ENCODE measurements at places on chromosomes 12 and 14.

GRCh38 chr12:22321638-22322037 lies 12.9 kb downstream of the ST8SIA1 start:
- DNase-seq, result no peak

DNA sequence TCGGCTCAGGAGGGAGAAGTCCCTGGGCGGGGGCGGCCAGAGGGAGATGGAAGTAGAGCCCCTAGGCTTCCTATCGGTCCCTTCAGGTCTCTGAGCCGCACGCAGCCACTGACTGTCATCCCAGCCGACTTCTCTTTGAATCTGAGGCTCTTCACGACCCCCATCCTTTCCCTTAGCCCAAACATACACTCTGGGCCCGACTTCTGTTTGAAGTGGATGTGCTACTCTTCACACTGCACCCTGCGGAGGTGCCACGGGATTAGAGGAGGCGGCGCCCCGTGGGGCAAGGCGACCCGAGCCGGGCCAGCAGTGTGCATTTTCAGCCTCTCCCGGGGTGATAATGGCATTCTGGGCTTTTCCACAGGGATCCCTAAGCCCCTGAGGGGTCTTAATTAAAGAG lies 6.0 kb upstream of the DACT1 start:
- DNase-seq, result no peak

DNA sequence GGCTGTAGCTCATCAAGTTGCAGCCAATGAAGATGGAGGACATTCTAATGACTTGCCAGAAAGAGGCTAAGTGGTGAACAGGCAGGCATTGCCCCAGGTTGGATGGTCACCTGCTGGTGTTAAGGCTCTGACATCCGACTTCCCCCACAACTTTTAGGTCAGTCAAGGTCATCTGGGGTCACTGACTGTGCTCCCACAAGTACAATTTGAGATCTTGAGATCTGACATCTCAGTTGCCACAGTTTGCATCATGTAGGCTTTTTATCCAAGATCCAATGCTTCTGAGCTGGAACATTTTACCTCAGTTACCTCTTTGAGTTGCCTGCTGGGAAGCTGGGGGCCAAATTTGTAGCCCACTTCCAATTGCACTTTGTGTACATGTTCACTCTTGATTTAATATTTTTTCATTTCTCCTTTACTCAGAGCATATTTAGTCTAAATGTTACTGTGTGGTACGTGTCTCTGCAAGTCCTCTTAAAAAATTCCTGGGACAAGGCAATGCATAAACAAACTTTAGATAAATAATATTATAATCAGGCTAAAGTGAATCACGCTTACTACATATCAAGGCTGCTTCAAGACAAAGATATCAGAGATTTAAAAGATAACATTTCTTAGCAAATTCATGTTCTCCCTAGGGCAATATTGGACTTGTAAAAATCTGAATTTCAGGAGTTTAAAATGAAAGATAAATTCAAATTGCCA lies 61.4 kb downstream of the SEL1L start:
- no peak for DNase-seq

GRCh38 chr12:132338781-132339180 lies 9.4 kb upstream of the GALNT9 start:
- no peak for DNase-seq

- no peak for DNase-seq
Observed at GRCh38 chr12:92414170-92415070, 268.8 kb upstream of the BTG1 start.

- DNase-seq, result no peak
Observed at GRCh38 chr12:116059904-116060303, 217.6 kb downstream of the MED13L start.

GRCh38 chr14:77375973-77376770 lies 722 bp downstream of the TMED8 start:
- DNase-seq, result no peak

DNA sequence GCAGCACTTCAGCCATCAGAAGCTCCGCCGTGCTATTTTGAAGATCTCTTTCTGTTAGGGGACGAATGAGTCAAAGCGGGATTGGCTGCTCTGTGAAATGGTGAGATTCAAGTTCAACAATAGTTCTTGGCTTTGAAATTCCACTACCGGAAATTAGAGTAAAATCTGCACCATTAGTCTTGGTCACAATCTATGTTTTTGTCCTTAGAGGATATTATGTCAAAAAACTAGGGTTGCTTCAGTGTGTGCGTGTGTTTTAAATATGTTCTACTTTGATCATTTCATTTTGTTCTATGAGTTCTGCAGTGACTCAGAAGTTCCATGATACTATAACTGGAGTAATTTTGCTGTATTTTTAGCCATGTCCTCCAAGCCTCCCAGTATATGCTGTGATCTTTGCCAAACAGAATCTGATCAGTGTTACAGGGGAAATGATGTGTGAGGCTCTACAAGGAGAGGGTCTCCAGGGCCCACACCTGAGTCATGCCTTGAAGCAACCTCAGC lies 22.6 kb downstream of the GPHB5 start:
- DNase-seq, result no peak

DNA sequence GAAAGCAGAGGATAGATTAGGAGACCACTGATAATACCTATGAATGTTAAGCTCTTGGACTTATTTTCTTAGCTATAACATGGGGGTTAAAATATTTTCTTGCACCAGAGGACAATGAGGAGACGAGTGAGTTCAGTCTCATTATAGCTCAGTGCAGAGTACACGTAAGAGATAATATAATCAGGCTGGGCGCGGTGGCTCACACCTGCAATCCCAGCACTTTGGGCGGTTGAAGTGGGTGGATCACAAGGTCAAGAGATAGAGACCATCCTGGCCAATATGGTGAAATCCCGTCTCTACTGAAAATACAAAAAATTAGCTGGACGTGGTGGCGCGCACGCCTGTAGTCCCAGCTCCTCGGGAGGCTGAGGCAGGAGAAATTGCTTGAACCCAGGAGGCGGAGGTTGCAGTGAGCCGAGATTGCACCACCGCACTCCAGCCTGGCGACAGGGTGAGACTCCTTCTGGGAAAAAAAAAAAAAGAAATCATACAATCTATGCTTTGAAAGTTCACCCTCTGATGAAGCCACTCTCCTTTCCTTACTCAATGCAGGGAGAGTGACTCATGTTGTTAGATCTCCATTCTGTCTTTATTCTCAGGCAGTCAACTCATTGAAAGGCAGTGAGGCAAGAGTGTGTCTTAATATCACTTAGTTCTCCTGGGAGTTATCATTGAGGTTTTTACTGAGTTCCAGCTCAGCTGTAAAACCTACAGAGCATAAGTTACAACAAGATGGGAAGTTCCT lies 134.2 kb downstream of the SYNE2 start:
- no peak for DNase-seq

DNA sequence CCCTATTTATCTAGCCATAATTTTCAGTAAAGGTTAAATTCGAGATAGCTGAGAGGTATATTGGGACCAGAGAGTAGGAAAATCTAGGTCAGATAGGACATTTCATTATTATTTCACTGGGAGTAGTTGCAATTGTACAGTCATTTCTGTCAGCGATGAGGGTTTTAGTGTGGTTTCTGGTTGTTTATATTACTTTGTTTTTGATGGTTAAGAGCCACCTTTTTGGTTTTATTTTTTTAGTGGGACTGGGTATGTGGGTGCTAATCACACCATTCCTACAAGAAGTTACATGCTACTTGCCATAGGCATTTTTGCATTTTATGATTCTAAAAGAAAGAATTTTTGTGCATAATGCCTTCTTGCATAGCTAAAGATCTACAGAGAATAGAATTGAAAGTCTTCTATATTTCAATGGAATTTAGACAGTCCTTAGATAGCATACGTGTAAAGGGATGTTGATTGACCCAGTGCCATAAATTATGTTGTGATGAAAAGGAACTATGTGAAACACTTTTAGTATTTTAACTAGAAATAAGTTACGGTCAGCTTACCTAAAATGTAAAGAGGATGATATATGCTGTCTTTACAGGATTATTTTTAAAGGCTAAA lies 85.2 kb downstream of the KTN1 start:
- DNase-seq, result no peak

DNA sequence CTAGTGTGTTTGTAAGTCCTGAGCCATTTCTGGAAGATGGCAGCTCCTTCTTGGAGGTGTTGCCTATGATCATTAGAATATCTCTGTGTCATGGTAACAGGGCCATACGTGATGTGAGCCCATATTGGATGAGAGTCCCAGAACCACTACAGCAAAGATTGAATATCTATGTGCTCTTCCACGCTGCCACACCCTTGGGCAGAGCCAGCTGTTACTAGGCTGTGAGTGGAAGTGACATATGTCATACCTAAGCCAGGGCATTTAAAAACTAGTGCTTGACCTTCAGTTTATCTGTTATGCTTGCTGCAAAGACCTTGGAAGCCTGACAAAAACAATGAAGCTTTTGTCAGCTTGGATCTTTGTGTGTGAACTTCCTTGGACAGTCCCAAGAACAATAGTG lies 495.1 kb upstream of the CCDC196 start:
- no peak for DNase-seq

- DNase-seq, result no peak
Observed at GRCh38 chr12:10708862-10709261, 14.3 kb downstream of the YBX3 start.

GRCh38 chr14:39755269-39755878 lies 323.1 kb upstream of the FBXO33 start:
- DNase-seq, result no peak

GRCh38 chr12:70823182-70823976 lies 97.2 kb downstream of the PTPRR start:
- DNase-seq, result no peak

DNA sequence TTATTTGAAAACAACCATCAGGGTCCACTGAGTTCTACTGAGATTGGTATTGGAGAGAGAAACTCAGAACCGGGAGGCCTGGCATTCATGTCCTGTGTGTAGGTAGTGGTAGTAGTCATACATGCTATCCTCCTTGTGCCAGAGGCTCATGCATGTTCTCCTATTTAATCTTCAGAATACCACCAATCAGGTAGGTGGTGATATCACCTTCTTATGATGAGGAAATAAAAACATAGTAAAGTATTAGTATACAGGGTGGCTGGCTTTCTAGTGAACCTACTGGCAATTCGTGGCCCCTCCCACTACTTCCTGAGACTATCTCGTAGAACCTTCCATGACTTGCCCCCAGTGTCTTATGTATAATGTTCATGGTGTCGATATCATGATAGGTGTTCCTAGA lies 40.5 kb upstream of the EID3 start:
- no peak for DNase-seq

DNA sequence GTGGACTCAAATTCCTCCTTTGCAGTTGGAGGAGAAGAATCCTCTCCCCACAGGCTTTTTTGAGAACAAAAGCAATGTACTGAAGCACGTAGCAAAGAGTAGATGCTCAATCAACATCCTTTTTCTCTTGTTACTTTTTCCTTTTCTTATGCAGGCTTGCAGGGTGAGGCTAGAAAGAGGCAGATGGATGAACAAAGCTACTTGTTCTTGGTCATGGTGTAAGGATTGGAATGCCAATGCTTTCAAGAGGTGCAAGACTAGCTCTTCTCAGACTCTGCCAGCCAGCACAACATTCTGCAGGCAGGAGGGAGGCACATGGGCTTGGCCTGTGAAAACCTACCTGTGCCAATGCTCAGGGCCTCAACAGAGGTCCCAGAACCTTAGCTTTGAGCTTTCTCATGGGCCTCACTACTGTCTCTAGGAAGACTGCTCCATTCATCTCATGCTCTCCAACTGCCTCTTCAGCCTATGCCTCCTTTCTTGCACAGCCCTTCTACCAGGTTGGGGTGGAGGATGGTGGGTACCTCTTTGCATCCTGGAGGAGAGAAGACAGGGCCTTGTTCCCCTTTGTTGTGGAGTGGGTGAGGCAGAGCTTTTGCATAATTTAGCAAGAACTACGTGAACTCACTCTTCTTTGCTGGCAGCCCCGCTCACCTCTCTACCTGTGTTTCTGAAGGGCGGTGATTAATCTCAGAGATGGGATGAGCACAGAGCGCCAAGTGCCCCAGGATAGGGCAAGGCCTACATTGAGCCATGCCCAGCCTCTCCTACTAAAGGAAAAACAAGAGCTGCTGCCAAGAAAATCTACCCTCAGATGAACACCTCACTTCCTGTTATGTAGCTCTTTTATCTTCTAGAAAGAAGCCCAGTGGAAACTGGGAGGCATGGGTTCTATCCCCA lies 1119.7 kb downstream of the VRK1 start:
- no peak for DNase-seq

GRCh38 chr14:74019408-74020137 lies 424 bp downstream of the BBOF1 start:
- DNase-seq, result no peak

DNA sequence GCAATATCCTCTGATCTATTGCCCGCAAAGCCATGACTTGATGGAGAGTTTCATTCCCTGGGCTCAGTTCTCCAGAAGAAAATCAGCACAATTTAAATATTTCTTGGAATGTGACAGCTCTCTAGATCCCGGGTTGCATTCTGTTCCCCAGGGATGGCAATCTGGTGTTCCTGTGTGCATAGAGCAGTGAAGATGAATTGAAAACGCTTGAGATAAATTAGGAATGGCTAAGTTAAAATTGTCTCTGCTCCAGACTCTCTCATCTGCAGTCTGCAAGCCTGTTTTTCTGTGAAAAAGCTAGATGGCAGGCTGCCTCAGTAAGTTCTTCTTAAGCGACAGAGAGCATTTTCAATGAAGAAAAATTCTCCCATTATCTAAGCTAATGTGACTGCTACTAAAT lies 582.5 kb upstream of the MGAT4C start:
- DNase-seq, result no peak

GRCh38 chr12:101967506-101967905 lies 90.1 kb downstream of the DRAM1 start:
- DNase-seq, result no peak

GRCh38 chr14:104266631-104267575 lies 128.5 kb downstream of the KIF26A start:
- DNase-seq, result no peak

- no peak for DNase-seq
Observed at GRCh38 chr12:129870796-129871195, 33.0 kb downstream of the TMEM132D start.

- DNase-seq, result peak; percentile 50
Observed at GRCh38 chr14:91352053-91352452, 65.6 kb downstream of the CCDC88C start.

DNA sequence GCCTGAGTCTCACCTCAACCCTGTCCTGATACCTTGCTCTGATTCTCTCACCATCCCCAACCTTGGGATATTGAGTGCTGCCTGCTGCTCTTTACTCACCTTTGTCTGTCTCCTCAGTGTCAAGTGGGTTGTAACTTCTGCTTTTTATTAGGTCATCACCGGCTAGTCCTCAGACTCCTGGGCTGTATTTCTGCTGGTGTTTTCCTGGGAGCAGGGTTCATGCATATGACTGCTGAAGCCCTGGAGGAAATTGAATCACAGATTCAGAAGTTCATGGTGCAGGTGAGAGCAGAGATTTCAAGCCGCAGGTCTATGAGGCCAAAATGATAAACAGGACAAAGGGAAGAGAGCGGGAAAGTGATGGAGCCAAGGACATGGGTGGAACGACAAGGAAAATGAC lies 498 bp downstream of the SLC39A2 start:
- DNase-seq, result no peak

GRCh38 chr14:54025661-54026060 lies 69.0 kb upstream of the BMP4 start:
- no peak for DNase-seq

- no peak for DNase-seq
Observed at GRCh38 chr12:64385468-64385867, 5.1 kb downstream of the C12orf56 start.

GRCh38 chr14:71235875-71236274 lies 328.6 kb downstream of the PCNX1 start:
- no peak for DNase-seq
